IPS-NIHi11 (cell line): ENCODE measurements at places on chromosomes 12 and 14.

- peak; percentile 3 for DNase-seq
These were observed 1.2 kb downstream of the NOVA1 start for GRCh38 chr14:26596543-26597061.

DNA sequence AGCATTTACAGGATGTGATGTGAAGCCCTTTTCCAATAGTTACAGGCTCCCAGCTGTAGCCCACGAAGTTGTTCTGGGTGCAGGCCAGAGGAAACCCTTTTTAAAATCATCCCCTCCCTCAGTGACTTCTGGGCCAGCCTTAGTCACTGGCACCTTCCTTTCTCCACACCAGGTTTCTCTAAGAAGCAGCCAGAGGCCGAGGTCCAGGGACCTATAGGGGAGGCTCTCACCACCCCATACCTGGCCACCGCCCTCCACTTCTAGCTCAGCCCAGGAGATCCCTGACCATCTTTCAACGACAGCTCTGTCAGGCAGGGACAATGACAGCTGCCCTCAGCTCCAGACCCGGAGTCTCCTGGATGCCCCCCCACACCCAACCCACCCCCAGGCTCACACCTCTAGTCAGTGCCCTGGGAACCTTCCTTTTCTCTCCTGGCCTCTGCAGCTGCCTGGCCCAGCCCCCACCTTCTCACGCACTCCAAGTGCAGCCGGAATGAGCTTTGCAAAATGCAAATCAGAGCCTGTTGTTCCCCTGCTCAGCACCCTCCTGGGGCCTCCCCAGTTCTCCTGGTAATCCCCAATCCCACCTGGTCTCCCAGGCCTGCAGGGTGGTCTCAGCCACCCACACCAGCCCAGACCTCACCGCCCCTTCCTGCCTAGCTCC is 46.7 kb downstream of the TESC start:
- DNase-seq = peak; percentile 64

GRCh38 chr12:11702959-11703358 is 53.5 kb downstream of the ETV6 start:
- no peak for DNase-seq

- no peak for DNase-seq
These were observed 1428.3 kb downstream of the AACS start for GRCh38 chr12:126493366-126494108.
